Thoracic aorta (tissue), 2 donors: ENCODE measurements at places on chromosomes 13 and 19. TPM values are rescaled to one million over a fixed set of nuclear protein-coding genes. Genes with fewer than 3 reads are reported as not detected.
A peak's percentile ranks its signal among the peaks of the same experiment; 100 is the strongest.

GRCh38 chr19:542173-542866, 1.5 kb upstream of the GZMM start:
- no peak overlapping the region for H3K4me3 ChIP-seq
- no peak for DNase-seq
- H3K27me3 ChIP-seq = no peaks in the 10 kb centered on the region
- H3K4me1 ChIP-seq = no peaks in the 10 kb centered on the region
- peaks cover 39% of the 10 kb centered on the region for H3K36me3 ChIP-seq
- H3K27ac ChIP-seq = no peak overlapping the region

DNA sequence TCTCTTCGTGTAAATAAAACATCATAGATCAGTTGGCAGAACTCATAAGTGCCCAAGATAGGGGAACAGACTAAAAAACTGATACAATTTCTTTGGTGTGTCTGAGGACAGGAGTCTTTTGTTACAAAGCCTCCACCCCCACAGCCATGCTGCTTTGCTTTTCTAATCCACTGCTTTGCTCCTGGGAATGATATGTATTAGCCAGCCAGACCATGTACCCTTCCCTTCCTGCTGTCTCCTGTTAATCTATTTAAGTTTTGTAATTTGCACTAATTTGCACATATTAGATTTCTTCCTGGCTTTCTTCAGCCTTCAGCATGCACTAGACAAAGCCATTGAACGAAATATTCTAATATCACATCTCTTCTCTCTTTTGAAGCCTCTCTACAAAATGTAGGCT, 130.5 kb downstream of the MAB21L1 start:
- H3K4me1 ChIP-seq = no peaks in the 10 kb centered on the region
- DNase-seq = no peak
- no peaks in the 10 kb centered on the region for H3K36me3 ChIP-seq
- no peak overlapping the region for H3K4me3 ChIP-seq
- no peak overlapping the region for H3K27ac ChIP-seq
- no peaks in the 10 kb centered on the region for H3K27me3 ChIP-seq

DNA sequence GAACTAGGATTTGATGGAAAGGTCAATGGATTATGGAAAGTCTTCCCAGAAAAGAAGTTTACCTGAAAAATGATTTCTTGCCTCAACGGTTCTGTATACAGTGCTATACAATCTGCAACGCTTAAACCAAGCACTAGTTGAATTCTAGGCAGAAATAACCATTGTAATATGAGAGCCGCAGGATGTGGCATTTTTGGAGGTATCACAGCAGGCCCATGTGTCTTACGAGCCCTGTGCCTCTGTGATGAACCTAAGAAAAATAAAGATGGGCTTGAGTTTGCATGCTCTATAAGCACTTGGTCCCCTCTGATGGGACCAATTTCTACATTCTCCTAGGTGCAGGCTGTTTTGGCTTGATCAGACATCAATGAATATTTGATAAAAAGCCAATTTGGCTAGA, 78.7 kb upstream of the RFC3 start:
- no peaks in the 10 kb centered on the region for H3K4me1 ChIP-seq
- H3K36me3 ChIP-seq = no peaks in the 10 kb centered on the region
- no peak for DNase-seq
- H3K27me3 ChIP-seq = no peaks in the 10 kb centered on the region
- H3K4me3 ChIP-seq = no peak overlapping the region

DNA sequence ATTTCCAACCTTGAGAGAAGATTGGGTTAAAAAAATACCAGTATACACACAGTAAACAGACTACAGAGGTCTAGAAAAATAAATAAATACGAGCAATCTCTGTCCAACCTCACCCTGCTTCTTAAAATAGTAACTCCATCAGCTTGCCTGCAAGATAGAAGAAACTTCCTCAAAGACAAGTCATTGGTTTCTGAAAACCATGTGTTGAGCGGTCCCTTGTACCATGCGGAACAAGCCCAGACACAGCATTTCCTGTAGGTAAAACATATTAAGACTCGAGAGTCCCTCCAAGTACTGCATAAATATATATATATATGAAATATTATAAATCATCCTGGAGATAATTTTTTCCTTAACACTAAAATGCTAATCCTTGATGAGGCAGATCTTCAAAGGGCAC, 157.4 kb downstream of the MZT1 start:
- H3K27ac ChIP-seq = no peak overlapping the region
- no peak for DNase-seq
- H3K36me3 ChIP-seq = no peaks in the 10 kb centered on the region
- no peak overlapping the region for H3K4me3 ChIP-seq
- no peaks in the 10 kb centered on the region for H3K27me3 ChIP-seq

- H3K27ac ChIP-seq = no peak overlapping the region
- peaks cover 9% of the 10 kb centered on the region for H3K4me1 ChIP-seq
- H3K27me3 ChIP-seq = no peaks in the 10 kb centered on the region
- no peaks in the 10 kb centered on the region for H3K36me3 ChIP-seq
- no peak overlapping the region for H3K4me3 ChIP-seq
Measured at GRCh38 chr13:79531542-79532254, 50.7 kb downstream of the NDFIP2 start.

- no peak overlapping the region for H3K27ac ChIP-seq
- no peak for DNase-seq
- no peak overlapping the region for H3K4me3 ChIP-seq
- no peaks in the 10 kb centered on the region for H3K27me3 ChIP-seq
Measured at GRCh38 chr13:114310956-114311355, 3.3 kb upstream of the CHAMP1 start.

DNA sequence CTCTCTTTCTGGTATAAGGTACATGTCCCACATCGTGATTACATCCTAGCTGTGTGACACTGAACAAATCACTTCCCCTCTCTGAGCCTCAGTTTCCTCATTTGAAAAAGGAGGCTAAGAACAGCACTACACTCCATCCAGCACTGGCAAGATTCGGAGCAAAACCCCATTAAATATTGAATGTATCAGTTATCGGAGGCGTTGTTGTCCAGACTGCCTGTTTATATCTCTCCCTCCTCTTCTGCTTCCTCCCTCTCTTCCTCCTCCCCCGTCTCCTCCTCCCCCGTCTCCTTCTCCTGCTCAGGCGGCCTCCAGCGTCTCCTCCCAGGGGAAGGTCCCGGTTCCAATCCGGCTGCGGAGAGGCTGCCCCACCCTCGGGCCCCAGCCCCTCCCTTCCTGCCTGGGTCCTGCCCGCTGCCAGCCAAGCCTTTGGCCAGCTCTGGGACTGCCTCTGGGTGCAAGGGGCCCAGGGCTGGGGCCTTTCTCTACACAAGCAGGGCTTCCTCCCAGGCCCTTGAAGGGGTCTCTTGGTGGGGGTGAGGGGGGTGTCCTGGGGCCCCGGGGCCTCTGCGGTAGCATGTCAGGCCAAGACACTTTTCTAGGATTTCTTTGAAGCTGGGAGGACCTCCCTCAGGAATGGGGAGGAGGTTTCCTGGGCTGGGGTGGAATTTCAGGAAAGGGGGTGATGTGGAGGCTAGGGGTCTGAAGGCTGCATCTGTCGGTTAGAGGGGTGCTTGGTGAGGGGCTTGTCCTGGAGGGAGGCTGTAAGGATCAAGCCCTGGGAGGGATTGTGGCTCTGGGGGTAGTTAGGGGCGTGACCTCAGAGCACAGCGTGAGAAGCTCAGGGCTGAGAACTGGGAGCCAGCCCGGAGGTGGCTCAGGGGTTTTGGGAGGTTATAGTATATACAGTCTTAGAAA, 1.9 kb downstream of the RRAS start:
- H3K4me3 ChIP-seq = peak overlapping the region; percentile 96
- no peaks in the 10 kb centered on the region for H3K27me3 ChIP-seq
- H3K27ac ChIP-seq = peak overlapping the region; percentile 100
- DNase-seq = peak; percentile 55

GRCh38 chr19:45403781-45404556, 900 bp downstream of the PPP1R13L start:
- no peaks in the 10 kb centered on the region for H3K27me3 ChIP-seq
- no peak overlapping the region for H3K27ac ChIP-seq
- H3K4me1 ChIP-seq = peaks cover 43% of the 10 kb centered on the region
- no peaks in the 10 kb centered on the region for H3K36me3 ChIP-seq

GRCh38 chr19:55258476-55258827, 365 bp downstream of the PPP6R1 start:
- H3K27me3 ChIP-seq = no peaks in the 10 kb centered on the region
- peaks cover 38% of the 10 kb centered on the region for H3K4me1 ChIP-seq
- no peak for DNase-seq
- peak overlapping the region; percentile 62 for H3K27ac ChIP-seq
- peaks cover under 1% of the 10 kb centered on the region for H3K36me3 ChIP-seq
- peak overlapping the region; percentile 94 for H3K4me3 ChIP-seq

DNA sequence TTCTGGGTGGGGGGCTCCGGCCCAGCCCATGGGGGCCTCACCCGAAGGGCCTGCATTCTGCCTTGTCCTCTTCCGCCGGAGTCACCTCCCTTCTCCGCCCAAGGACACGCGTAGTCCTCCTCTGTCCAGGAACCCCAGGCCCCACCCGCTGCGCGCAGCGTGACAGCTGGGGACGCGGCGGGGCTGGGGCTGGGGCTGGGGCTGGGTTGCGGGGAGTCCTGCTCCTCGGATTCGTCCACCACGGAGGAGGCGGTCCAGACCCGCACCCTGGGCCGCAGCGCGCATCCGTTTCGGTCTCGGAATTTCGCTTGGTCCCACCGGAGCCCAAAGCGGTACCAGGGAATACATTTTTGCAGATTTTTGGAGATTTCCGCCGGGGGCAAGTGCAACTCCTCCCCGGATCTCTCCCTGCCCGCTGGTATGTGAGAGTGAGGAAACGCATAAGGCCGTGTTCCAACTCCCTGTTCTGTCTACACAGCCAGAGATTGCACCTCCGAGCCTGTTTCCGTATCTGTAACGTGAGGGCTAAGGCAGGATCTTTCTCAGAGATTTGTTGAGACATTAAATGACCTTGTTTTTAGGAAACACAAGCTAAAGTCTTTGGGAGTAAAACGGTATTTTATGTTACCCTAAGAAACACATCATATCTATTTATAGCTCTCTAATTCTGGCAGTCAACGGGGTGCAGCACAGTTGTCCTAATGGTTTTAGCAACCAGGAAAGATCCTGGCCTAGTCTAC, at the start of gene COX7A1:
COX7A1 (minus strand) TSS at position 96 of the 740 bp plus-strand sequence; CDS start at position 56, 40 bp downstream.
- H3K36me3 ChIP-seq = peaks cover 21% of the 10 kb centered on the region
- no peaks in the 10 kb centered on the region for H3K27me3 ChIP-seq
- H3K4me1 ChIP-seq = peaks cover 12% of the 10 kb centered on the region

DNA sequence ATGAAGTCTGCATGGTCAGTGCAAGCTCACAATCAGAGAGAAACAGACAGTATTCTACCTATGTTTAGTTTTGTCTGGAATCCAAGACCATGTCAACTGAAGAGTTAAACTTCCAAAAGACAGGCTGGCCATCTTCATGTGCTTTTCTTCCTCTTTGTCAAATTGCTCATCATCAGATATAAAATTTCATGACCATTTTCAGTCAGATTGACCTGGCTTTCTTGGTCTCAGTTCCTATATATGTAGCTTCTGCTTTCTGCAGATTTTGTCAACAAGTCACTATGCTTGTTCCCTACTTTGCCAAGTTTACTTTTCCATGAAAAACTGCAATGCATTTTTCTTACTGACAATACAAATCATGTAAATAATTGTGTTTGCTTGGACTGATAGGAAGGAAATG, 13.9 kb downstream of the SLC46A3 start:
- H3K4me1 ChIP-seq = no peaks in the 10 kb centered on the region
- no peak overlapping the region for H3K27ac ChIP-seq
- H3K36me3 ChIP-seq = peaks cover 17% of the 10 kb centered on the region

- H3K27me3 ChIP-seq = no peaks in the 10 kb centered on the region
- H3K4me1 ChIP-seq = peaks cover 26% of the 10 kb centered on the region
- no peak overlapping the region for H3K27ac ChIP-seq
- no peaks in the 10 kb centered on the region for H3K36me3 ChIP-seq
Measured at GRCh38 chr13:41596190-41596589, 138.8 kb downstream of the RGCC start.

- H3K27ac ChIP-seq = no peak overlapping the region
- DNase-seq = no peak
- H3K4me1 ChIP-seq = no peaks in the 10 kb centered on the region
- no peaks in the 10 kb centered on the region for H3K27me3 ChIP-seq
Measured at GRCh38 chr19:11749751-11750150, 11.0 kb upstream of the ZNF823 start.

DNA sequence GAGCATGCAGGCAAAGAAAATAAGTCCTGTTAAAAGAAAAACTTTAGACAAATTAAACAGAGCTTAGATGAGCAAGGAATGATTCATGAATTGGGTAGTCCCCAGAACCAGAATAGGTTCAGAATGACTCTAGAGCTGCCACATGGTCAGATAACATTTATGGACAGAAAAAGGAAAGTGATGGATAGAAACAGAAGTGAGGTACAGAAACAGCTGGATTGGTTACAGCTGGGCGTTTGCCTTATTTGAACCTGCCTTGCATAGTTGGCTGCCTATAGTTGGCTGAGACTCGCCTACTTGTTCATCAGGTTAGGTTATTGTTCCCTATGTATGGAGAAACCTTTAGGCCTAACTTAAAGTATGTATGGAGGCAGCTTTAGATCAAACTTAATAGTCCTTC, 35.4 kb downstream of the WDFY2 start:
- H3K4me3 ChIP-seq = no peak overlapping the region
- H3K36me3 ChIP-seq = no peaks in the 10 kb centered on the region
- no peaks in the 10 kb centered on the region for H3K27me3 ChIP-seq
- no peak for DNase-seq
- H3K4me1 ChIP-seq = peaks cover 61% of the 10 kb centered on the region

- H3K4me1 ChIP-seq = no peaks in the 10 kb centered on the region
- H3K27me3 ChIP-seq = no peaks in the 10 kb centered on the region
- peaks cover 5% of the 10 kb centered on the region for H3K36me3 ChIP-seq
- H3K27ac ChIP-seq = no peak overlapping the region
Measured at GRCh38 chr19:7857727-7858108, 16.5 kb downstream of the PRR36 start.

GRCh38 chr13:107865318-107865575, 350.1 kb downstream of the LIG4 start:
- peaks cover 29% of the 10 kb centered on the region for H3K4me1 ChIP-seq
- no peaks in the 10 kb centered on the region for H3K27me3 ChIP-seq
- no peaks in the 10 kb centered on the region for H3K36me3 ChIP-seq
- H3K4me3 ChIP-seq = no peak overlapping the region
- H3K27ac ChIP-seq = no peak overlapping the region
- no peak for DNase-seq

GRCh38 chr19:12052497-12053169, at the start of gene ZNF878:
TSS of gene ZNF878 (minus strand) at chr19:12052961. CDS start at chr19:12052801, 160 bp downstream.
- peak; percentile 70 for DNase-seq
- H3K36me3 ChIP-seq = no peaks in the 10 kb centered on the region
- peak within 1 kb of the TSS; percentile 95 for H3K4me3 ChIP-seq
- peak within 1 kb of the TSS; percentile 45 for H3K27ac ChIP-seq

DNA sequence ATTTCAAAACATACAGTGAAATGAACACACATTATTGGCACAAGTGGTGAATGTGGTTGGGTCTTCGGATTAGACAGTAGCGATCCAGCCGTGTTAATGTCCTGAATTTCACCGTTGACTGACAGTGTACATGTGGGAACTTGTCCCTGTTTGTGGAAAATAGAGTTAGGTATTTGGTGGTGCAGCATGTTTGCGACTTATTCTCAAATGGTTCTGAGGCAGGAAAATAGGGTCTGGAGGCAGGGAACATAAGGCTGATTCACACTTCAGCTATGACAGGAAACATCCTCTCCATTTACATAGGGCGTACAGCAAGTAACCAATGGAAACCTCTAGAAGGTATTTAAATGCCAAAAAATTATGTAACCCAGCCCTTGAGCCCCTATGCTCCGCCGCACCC, 4.2 kb downstream of the LGALS7B start:
- H3K27ac ChIP-seq = no peak overlapping the region
- no peak for DNase-seq
- no peaks in the 10 kb centered on the region for H3K36me3 ChIP-seq
- no peaks in the 10 kb centered on the region for H3K4me1 ChIP-seq

- H3K4me1 ChIP-seq = no peaks in the 10 kb centered on the region
- no peaks in the 10 kb centered on the region for H3K27me3 ChIP-seq
- H3K4me3 ChIP-seq = no peak overlapping the region
- no peak for DNase-seq
Measured at GRCh38 chr13:109200556-109200955, 571.1 kb downstream of the MYO16 start.

The IGLON5 gene
- total RNA-seq = 1.6 TPM

The SHANK1 gene
- 1.6 TPM for total RNA-seq

The C1QTNF9 gene
- total RNA-seq = 0.41 TPM

The SIGLEC8 gene
- 0.41 TPM for total RNA-seq

The PLK5 gene
- total RNA-seq = not detected
